ENCODE measurements at places on chromosomes 3 and 15.

DNA sequence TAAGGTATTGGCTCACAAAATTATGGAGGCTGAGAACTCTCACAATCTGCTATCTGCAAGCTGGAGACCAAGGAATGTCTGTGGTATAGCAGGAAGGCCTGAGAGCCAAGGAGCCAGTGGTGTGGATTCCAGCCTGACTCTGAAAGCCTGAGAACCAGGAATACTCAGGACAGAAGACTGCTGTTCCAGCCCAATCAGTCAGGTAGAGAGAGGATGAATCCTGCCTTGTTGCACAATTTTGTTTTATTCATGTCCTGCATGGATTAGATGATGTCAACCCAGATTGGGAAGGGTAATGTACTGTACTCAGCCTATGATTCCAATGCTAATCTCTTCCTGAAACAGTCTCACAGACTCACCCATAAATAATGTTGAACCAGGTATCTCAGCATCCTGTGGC, 312.4 kb upstream of the KCNMB2 start:
- no peak for DNase-seq

- no peak for DNase-seq
These were observed 51.2 kb upstream of the MED12L start for GRCh38 chr3:151034303-151034702.

- DNase-seq, result no peak
These were observed 67.1 kb upstream of the CDV3 start for GRCh38 chr3:133506215-133506901.

DNA sequence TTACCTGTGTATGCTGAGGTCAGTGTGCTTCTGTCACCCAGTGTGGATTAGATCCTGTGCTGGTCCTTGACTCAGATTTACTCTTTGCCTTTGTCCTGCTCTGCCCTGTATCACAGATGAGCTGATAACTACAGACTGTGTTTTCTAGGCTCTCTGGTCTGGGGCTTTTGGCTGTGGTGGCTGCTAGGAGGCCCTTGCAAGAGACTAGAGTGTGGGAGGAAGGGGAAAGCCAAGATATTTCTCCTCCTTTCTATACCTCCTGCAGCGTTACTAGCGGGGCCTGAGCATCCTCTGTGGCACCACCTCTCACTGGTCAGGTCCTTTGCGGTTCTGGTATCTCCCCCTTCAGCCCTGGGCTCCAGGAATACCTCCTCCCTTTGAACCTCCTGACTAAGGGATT, 282.3 kb upstream of the TBC1D5 start:
- DNase-seq, result no peak

DNA sequence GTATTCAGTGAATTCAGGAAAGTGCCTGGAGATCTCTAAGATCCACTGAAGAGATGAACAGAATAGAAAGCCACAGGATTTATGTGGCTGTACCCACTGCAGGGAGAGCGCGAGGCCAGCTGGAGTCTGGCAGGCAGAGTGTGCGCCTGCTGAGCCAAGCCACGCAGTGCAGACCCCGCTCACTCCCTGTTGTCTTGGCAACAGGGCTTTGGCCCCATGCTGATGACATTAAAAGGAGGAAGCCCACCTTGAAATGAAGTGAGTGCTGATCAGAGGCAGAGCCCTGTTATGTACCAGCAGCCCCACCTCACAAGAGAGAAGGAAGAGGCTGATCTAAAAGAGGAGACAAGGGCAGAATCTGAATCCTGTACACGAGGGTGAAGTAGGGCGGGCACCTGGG, 36.7 kb downstream of the PXYLP1 start:
- DNase-seq, result no peak

All from T1000 (cell line).